CD4-positive, alpha-beta T cell treated with Interleukin-1 beta for 1 hour (primary cell): ENCODE measurements at places on chromosomes 5 and 9.
A peak's percentile ranks its signal among the peaks of the same experiment; 100 is the strongest.

DNA sequence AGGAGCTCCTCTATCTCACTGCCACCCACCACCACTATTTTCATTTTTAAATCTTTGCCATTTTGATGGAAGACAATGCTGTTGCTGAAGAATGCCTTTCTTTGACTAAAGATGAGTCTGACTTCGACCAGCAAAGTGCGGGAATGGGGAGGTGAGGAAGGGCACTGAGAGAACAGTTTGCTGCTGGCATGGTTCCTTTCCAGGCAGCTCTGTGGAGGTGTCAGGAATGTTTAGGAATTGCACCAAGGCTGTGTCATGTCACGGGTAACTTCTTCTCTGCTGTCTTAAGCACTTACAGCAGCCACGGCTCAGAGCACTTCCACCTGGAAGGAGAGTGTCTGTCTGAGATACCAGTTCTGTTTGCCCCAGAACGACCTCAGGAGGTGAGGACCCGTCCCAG, 41.4 kb upstream of the SHB start:
- DNase-seq: no peak

- no peak for DNase-seq
Measured at GRCh38 chr5:148860599-148860998, 34.2 kb downstream of the ADRB2 start.

DNA sequence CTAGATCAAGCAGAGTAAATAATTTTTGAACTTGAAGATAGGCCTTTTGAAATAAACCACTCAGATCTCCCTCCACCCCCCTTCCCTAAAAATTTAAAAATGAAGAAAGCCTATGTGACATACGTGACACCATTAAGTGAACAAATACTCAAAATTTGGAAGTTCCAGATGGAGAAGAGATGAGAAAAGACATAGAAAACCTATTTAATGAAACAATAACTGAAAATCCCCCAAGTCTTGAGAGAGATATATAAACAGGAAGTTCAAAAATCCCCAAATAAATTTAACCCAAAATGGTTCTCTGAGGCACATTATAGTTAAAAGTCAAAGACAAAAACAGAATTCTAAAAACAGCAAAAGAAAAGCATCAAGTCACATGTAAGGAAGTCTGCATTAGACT, 428.6 kb downstream of the PSAT1 start:
- DNase-seq: no peak

GRCh38 chr5:149079883-149080282, 17.0 kb upstream of the SH3TC2 start:
- peak; percentile 26 for DNase-seq

DNA sequence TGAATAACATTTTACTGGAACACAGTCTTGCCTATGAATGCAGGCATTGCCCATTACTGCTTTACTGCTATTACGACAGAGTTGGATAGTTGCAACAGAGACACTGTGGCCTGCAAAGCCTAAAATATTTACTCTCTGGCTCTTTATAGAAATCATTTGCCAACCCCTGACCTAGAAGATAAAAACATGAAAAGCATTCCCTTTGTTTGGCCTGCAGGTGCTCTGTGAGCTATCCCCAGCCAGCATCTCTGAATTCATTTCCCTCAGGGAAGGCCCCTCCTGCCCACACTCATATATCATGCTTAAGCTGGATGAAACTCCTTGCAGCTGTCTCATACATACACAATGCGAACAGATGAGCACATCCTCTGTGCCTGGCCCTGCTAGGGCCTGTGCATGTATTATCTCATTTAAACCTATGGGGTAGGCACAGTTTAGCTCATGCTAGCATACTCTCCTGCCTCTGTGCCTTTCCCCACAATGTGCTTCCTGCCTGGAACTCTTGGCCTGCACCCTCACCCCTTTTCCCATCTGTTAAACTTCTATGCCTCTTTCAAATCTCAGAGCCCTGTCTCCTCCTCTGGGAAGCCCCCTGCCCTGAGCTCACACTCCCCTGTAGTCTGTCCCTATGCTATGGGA, 193.1 kb downstream of the PAX5 start:
- DNase-seq: no peak

- DNase-seq: no peak
Measured at GRCh38 chr9:132299221-132299620, 55.6 kb downstream of the SETX start.

GRCh38 chr9:71364186-71364955, 242.9 kb upstream of the TRPM3 start:
- DNase-seq: no peak

DNA sequence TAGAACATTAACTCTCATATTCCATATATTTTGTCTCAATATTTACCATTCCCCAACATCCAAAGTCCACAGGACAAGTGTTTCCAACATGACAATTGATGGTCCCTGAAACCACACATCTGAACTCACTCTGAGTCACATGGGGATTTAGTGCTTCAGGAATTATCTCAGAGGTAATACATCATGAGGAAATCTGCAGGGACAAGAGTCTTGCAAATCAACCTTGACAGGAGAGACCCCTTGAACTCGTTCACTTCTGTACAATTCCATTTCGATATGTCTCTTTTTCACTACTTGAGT, 119.7 kb upstream of the ABCA1 start:
- no peak for DNase-seq

- no peak for DNase-seq
Measured at GRCh38 chr5:147437161-147437596, 72.7 kb downstream of the DPYSL3 start.

DNA sequence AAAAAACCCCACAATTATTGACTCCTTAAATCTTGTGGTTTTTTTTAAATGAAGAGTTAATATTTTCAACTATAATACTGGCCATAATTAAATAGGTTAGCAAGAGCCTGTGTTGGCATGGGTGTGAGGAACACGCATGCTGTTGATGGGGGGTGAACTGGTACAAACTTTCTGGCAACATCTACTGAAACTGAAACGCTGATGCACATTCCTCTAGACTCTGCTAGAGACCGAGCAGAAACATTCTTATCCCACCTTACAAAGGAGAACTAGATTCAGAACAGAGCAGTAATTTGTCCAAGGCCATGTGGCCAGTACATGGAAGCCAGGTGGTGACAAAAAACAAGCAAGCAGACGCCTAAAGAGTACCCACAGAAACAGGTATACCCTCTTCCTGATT, 2.4 kb downstream of the BICD2 start:
- DNase-seq: no peak

- no peak for DNase-seq
Measured at GRCh38 chr5:79963261-79964061, 27.6 kb downstream of the MTX3 start.
